ENCODE measurements at places on chromosomes 2 and 18.

DNA sequence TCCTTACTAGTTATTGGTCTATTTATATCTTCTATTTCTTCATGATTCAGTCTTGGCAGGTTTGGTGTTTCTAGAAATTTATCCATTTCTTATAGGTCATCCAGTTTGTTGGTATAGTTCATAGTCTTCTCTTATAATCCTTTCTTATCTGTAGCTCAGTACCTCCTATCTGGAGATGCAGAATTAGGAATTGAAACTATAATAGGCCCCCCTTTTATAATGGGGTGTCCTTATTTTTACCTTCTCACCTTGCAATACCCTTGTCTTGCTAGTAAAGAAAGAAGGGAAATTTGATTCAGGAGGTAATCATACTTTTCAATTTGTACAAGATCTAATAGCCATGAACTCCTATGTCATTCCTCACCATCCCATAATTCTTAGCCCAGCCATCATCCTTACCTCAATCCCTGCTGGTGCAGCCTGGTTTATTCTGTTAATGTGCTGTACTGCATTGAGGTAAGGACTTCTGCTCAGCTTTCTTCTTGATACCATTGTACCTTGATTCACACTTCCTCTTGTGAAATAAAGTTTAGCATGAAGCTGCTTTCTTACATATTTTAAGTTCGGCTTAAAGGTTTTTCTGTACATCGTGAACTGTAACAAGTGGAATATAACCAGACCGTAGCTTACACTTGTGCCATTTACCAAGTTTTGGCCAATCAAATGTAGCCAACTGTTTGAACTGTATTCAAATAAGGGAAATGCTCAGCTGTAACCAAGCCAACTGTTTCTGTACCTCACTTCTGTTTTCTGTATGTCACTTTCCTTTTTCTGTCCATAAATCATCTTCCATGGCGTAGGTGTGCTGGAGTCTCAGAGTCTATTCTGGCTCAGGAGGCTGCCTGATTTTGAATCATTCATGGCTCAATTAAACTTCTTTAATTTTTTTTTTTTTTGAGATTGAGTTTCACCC lies 40.1 kb upstream of the PTH2R start:
- DNase-seq = no peak

GRCh38 chr2:2843969-2844548 lies 513.0 kb upstream of the MYT1L start:
- no peak for DNase-seq

DNA sequence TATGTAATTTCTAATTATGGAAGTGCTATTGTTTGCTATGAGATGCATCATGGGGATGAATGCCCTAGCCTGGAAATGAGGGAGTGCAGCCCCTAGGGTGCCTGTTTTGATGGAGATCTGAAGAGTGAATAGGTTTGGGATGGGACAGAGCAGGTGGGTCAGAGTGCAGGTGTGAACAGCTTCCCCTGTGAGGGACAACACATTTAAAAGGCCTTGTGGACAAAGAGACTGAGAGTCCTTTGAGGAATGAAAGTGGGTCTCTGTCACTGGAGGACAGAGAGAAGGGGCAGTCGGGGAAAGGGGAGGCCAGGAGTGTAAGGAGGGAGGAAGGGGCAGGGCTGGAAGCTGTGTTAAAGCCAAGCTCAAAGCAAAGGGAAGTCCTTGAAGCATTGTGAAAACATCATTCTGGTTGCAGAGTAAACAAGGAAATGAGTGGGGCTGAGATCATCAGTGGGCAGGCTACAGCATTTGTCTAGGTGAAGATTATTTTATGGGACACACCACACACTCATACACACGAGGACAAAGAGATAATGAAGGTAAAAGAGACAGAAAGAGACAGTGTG lies 877.6 kb downstream of the SLC4A3 start:
- no peak for DNase-seq

DNA sequence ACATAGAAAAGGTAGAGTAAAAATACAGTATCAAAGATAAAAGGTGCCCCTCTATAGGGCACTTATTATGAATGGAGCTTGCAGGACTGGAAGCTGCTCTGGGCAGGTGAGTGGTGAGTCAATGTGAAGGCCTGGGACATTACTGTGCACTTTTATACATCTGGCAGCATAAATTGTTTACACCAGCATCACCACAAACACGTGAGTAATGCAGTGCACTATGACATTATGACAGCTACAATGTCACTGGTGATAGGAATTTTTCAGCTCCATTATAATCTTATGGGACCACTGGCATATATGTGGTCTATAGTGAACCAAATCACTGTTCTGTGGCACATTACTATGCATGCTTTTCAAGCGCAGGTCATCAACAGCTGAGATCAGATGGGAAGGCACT lies 48.1 kb downstream of the TPGS2 start:
- DNase-seq = no peak

DNA sequence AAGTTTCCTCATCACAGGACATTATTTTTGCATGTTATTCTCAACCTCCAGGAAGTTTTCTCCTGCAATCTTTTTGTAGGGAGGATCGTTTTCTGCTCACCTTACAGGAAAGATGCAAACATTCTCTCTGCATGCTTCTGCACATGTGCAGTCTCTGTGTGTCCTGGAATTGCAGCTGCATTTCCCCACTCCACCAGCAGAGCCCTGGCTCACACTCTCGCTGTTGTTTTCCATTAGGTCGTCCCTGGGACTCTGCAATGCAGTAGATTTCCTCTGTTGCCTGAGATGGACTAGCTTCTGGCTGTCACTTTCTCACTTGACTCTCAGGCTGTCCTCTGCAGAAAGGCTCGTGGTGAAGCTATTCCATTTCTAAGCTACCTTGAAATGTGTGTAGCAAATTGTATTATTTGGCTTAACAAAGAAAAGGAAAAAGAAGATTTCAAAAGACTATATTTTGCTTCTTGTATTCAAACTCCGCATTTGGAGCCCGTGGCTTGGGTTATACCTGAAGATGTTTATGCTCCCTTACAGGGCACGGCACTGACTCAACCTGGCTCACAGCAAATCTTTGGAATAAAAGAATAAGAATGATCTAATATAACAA lies 346.7 kb downstream of the RAD51AP2 start:
- DNase-seq = no peak

DNA sequence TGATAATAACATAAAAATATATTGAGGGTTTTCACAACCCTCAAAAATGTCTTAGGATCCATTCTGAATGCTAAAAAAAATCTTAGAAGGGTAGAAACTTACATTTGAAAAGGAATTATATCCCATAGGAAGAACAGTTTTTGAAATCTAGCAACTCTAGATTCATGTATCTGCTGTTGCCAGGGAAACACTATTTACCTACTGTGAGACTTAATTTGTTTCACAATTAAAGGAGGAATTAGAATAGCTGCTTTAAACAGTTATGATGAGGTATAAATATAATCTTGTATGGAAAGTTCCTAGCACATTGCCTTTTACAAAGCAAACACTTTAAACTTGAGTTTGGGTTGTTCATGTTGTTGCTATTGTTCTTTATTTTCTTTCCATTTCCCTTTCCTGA lies 988.2 kb downstream of the SUCLG1 start:
- DNase-seq = no peak

GRCh38 chr2:190482451-190482850 lies 52.1 kb downstream of the NEMP2 start:
- no peak for DNase-seq

- DNase-seq = no peak
Observed at GRCh38 chr2:227577555-227577954, 21.1 kb upstream of the SCYGR2 start.

- no peak for DNase-seq
Observed at GRCh38 chr18:58847383-58848071, 17.1 kb upstream of the ZNF532 start.

GRCh38 chr18:76620321-76621170 lies 125.5 kb upstream of the ZNF516 start:
- no peak for DNase-seq

GRCh38 chr2:140593132-140593531 lies 1537.7 kb downstream of the LRP1B start:
- no peak for DNase-seq

DNA sequence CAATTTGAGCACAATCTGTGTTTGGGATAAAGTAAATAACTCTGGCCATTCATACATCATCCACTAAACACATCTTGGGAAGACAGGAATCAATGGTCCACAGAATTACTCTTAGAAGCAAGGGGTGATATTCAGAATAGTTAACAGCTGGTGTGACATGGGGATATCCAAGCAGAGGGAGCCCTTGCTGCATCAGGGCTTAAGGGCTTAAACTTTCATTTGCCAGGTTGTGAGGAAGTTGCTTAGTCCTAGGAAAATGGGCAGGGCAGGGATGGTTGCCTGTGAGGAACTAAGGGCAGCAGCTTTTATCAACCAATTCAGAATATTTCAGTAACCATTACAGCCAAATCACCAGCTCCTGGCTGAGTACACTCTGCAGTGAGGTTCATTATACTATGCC lies 2.0 kb upstream of the ITGA6 start:
- DNase-seq = no peak

GRCh38 chr2:165594935-165595255 lies 125.4 kb downstream of the CSRNP3 start:
- no peak for DNase-seq

DNA sequence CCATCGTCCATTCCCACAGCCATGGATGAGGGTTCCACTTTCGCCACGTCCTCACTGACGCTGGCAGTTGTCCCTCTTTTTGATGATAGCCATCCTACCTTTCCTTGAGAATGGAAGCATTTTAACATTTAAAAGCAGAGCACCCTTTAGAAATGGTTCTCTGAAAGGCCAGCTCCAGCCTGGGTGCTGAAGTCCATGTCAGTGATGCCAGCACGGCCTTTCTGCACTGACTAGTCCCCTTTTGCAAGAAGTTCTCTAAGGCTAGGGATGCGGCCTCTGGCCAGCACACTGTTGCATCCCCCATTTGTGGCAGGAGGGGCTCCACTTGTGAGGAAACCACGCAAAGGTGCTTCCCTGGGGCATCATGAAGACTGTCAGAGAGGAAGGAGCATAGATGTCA lies 203.5 kb downstream of the MGAT5 start:
- DNase-seq = peak; percentile 67

GRCh38 chr18:72502671-72503431 lies 41.3 kb downstream of the CBLN2 start:
- no peak for DNase-seq

- DNase-seq = no peak
Observed at GRCh38 chr2:28068088-28068487, 177.6 kb downstream of the BABAM2 start.

GRCh38 chr18:4536447-4536846 lies 81.3 kb upstream of the DLGAP1 start:
- no peak for DNase-seq

DNA sequence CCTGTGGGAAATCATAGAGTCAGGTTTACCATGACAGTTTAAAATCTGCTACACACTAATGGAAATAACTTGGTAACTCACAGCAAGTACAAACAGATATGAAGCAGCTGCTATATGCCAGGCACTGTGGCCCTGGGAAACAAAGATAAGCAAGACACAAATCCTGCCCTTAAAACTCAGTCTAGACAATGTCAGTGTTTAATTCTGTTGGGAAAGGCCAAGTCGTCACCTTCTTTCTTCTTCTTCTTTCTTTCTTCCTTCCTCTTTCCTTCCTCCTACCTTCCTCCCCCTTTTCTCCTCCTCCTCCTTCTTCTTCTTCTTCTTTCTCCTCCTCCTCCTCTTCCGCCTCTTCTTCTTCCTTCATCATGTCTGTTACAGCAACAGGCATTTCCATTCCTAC lies 26.8 kb downstream of the PLEK start:
- no peak for DNase-seq

GRCh38 chr2:183359867-183360266 lies 235.6 kb downstream of the NUP35 start:
- no peak for DNase-seq

DNA sequence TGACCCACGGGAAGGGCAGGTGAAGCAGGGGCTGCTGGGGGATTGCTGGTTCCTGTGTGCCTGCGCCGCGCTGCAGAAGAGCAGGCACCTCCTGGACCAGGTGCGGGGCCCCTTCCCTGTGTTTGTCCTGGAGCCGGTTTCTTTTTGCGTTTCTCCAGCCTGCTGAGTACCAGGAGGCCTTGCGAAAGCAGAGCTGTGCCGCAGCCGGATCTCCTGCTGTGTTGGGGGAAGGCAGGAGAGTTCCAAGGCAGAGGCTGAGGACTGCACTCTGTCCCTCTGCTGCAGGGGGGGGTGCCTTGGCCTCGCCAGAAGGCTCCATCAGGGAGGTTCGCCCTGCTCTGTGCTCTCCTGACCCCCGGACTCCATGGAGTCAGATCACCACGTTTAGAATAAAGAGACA lies 2.8 kb downstream of the CAPN10 start:
- DNase-seq = no peak

- no peak for DNase-seq
Observed at GRCh38 chr18:22683196-22683676, 249.9 kb upstream of the RBBP8 start.

DNA sequence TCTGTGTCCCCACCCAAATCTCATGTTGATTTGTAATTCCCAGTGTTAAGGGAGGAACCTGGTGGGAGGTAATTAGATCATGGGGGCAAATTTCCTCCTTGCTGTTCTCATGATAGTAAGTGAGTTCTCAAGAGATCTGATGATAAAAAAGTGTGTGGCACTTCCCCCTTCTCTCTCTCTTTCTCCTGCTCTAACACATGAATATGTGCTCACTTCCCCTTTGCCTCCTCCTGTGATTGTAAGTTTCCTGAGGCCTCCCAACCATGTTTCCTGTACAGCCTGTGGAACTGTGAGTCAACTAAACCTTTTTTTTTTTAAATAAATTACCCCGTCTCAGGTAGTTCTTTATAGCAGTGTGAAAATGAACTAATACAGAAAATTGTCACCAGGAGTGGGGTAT lies 380.0 kb downstream of the MEIS1 start:
- no peak for DNase-seq

- DNase-seq = no peak
Observed at GRCh38 chr2:201842131-201842860, 36.0 kb downstream of the CDK15 start.

GRCh38 chr2:95346738-95347671 lies 49.9 kb downstream of the KCNIP3 start:
- DNase-seq = peak; percentile 75

GRCh38 chr2:69185807-69186206 lies 172.8 kb downstream of the ANTXR1 start:
- DNase-seq = no peak

GRCh38 chr18:36337679-36338402 lies 40.3 kb downstream of the FHOD3 start:
- no peak for DNase-seq

Data from coronary artery (tissue), 2 donors.